ENCODE measurements at places on chromosomes 4 and X.

DNA sequence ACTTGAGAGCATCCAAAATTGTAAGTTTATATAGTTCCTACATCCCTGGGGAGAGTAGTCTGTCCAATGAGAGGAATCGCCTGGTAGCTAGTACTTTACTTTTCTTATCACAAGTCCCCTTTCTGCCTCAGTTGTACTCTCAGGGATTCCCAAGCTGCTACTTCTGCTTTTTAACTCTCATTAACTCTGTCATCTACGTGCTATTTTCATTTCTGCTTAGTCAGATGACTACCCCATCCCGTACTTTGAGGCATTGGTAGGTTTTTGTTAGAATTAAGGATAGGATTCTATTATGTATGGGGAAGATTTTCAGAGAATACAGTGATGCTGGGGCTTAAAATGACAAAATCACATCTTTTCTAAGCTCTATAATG lies 24.7 kb downstream of the RBPJ start:
- DNase-seq, result no peak

DNA sequence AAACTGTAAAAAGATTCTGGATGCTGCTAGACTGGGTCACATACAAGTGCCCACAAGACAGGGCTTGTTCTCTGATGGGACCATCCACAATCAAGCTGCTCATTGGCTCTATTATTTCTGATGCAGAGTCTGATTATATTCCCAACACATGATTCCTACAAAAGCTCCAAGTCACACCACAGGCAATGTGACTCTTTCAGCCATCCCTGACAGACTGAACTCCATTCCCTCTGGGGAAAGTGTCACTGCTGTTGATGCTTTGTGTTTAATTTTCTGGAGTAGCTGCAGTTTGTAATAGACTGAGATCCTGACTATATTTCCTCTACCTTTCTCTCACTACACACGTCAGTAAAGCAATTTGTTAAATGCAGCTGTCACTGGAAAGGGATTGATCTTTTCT lies 55.4 kb upstream of the BCLAF3 start:
- no peak for DNase-seq

GRCh38 chr4:6415031-6415705 lies 57.2 kb downstream of the PPP2R2C start:
- no peak for DNase-seq

DNA sequence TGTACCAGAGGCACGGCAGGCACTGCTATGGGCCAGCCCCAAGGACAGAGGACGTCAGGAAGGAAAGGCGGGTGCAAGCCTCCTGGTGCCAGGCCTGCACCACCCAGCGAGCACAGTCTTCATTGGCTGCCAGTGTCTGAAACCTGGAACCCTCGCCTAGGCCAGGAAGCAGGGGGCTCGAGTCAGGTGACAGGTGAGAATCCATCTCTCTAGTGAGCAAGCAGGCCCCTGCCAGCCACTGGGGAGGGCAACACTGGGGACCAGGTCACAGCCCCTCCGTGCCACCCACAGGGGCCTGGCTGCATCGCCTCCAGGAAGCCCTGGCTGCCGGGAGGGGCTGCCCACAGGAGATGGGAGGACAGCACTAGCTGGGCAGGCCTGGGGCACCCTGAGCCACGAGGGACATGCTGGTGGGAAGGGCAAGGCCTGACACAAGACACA lies 6.9 kb upstream of the HAUS3 start:
- no peak for DNase-seq

GRCh38 chrX:150084496-150085229 lies 146.4 kb upstream of the EOLA2 start:
- DNase-seq, result peak; percentile 60

- DNase-seq, result no peak
Observed at GRCh38 chrX:12617241-12617640, 174.0 kb upstream of the PRPS2 start.

- DNase-seq, result no peak
Observed at GRCh38 chrX:17669458-17669857, 67.8 kb upstream of the SCML1 start.

- DNase-seq, result no peak
Observed at GRCh38 chrX:2546496-2546895, 45.7 kb upstream of the DHRSX start.

DNA sequence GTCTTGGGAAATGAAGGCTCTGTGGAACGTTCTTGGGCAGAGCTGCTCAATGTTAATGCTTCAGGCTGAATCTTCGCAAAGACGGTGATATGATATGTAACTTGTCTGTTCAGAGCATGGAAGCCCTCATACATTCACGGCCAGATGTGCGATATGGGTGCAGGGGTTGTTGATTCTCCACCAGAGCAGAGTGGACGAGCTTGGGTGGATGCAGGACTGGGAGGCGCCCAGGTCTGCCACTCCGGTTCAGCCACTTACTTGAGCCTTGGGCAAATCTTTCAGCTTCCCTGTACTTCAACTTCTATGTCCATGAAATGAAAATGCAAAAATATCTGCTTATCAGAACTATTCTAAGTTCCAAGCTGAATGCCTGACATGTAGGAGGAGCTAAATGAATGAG lies 47.4 kb upstream of the MND1 start:
- DNase-seq, result no peak

DNA sequence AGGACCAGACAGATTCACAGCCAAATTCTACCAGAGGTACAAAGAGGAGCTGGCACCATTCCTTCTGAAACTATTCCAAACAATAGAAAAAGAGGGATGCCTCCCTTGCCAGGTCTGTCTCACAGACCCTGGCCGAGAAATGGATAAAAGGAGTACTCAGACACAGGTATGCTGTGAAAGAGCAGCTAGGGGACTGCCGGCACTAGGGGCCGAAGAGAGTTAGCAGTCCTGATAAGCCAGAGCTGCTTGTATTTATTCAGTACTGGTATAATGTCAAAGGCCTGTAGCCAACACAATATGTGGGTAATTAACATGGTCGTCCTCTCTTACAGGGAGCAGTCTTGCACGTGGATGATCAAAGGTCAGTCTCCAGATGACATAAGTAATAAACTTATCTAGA lies 1042.1 kb upstream of the LCORL start:
- DNase-seq, result no peak

- no peak for DNase-seq
Observed at GRCh38 chrX:108292053-108292452, 146.2 kb downstream of the COL4A6 start.

DNA sequence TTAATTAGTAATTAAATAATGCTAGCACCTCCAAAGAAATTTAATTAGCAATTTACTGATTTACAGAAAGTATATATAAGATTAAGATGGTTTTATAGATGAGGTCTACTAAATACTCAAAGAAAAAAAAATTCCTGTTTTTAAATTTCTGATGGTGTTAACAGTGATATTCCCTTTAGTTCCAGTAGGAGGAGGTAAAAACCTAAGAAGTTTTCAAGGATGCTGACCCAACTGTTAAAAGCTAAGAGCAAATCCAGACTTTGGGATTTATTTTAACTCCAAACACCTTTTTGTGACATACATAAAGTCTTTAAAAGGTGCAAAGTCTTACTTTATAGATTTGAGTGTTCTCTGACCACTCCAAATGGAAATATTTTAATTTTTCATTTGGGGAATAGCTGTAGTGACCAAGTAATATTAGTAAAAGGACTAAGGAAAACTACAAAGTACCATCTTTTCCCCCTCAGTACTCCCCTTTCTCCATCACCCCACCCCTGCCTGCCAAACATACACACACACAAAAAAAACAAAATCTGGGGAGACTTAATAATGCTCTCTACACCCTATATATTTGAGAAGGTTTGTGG lies 34.2 kb upstream of the CSN1S1 start:
- no peak for DNase-seq

DNA sequence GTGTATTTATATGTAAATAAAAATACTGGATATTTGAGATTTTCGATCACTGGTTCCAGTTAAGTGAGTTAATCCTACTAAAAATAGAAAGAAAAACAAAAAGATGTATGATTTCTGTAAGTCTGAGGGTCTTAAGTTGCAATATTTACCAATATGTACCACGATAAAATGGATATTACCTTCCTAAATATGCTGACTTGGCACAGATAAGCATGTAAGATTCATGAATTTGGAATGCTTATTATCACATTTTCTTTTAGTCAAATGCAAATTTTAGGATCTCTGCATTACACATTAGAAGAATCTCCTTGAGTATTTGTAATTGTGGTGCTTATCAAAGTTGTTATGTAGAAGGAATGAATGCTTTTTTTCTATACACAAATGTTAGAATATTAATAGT lies 1018.3 kb upstream of the GRID2 start:
- DNase-seq, result no peak

DNA sequence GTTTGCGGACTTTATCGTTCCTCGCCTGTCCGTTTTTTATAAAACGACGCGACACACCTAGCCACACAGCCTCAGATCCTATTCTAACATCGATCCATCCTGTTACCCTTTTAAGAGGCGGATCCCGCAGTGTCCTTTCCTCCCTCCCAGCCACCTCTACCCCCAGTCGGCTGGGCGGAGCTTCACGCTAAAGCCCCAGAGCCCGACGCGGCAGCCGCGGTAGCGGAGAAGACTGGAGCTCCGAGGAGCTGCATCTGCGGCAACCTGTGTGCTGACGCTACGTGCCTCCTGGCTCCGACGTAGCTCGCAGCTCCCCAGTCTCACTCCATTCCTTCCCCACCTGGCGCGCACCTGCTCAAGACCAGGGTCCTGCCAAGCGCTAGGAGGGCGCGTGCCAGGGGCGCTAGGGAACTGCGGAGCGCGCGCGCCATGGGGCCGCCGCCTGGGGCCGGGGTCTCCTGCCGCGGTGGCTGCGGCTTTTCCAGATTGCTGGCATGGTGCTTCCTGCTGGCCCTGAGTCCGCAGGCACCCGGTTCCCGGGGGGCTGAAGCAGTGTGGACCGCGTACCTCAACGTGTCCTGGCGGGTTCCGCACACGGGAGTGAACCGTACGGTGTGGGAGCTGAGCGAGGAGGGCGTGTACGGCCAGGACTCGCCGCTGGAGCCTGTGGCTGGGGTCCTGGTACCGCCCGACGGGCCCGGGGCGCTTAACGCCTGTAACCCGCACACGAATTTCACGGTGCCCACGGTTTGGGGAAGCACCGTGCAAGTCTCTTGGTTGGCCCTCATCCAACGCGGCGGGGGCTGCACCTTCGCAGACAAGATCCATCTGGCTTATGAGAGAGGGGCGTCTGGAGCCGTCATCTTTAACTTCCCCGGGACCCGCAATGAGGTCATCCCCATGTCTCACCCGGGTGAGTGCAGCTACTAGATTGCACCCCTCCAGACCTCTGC lies at the start of gene RNF128:
TSS of gene RNF128 (plus strand) at position 217 of the 953 bp plus-strand sequence. CDS start at position 430, 213 bp downstream.
- DNase-seq, result peak; percentile 56

GRCh38 chr4:153045111-153045982 lies 109.2 kb downstream of the FHDC1 start:
- DNase-seq, result no peak

DNA sequence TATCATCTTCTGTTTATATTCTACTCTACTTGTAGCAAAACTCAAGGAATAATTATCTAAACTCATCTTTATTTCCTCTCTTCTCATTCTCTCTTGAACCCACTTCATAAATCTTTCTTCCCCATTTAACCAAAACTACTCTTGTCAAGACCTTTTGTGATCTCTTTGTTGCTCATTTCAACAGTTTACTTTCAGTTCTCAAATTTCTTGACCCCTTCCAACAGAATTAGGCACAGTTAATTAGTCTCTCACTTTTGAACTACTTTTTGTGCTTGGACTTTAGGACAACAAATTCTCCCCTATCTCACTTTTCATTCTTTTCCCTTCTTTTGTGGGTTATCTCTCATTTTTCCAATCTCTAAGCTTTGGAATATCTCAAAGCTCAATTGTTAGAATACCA lies 27.4 kb upstream of the CAMK2D start:
- DNase-seq, result no peak

DNA sequence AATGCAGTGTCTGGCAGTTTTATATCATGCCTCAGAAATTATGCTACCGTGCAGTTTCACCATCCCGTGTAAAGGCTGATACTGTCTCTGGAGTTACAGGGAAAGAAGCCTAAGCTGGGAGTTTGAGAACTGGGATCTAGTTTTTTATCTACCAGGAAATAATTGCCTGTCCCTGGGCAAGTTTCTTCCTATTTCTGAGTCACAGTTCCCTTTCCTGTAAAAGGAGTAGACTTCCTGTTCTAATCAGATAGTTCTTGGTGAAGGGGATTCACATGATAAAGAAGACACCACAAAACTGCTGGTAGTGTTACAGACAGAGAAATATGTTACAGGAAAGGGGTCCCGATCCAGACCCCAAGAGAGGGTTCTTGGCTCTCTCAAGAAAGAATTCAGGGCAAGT lies 17.1 kb downstream of the HERC3 start:
- DNase-seq, result no peak

GRCh38 chrX:68177542-68177941 lies 255.8 kb downstream of the OPHN1 start:
- peak; percentile 61 for DNase-seq

DNA sequence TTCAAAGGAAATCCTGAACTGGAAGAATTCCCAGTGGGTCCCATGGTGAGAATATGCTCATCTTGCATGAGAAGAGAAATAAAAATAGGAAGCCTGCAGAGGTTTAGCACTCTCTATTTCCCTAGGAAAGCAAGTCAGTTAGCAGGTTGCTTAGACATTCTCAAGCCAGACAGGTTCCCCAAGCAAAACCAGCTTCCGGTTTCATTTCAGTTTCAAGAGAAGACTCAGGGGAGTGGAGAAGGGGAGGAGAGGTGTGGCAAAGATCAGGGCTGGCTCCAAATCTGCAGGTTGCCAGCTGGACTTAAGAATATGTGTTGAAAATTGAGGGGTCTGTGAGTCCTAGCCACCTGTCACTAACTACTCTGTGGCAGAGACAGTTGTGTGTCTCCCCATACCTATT lies 107.5 kb downstream of the CLNK start:
- no peak for DNase-seq

DNA sequence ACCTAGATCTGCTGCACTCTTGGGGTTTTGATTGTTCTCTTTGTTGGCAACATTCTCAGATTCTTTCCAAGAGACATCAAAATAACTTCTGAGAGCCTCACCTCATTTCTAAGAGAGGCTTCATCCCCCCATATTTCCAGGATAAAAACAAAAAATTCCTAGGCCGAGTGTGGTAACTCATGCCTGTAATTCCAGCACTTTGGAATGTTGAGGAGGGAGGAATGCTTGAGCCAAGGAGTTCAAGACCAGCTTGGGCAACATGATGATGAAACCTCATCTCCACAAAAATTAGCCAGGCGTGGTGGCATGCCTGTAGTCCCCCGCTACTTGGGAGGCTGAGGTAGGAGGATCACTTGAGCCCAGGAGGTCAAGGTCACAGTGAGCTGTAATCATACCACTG lies 477.0 kb downstream of the INPP4B start:
- DNase-seq, result no peak

DNA sequence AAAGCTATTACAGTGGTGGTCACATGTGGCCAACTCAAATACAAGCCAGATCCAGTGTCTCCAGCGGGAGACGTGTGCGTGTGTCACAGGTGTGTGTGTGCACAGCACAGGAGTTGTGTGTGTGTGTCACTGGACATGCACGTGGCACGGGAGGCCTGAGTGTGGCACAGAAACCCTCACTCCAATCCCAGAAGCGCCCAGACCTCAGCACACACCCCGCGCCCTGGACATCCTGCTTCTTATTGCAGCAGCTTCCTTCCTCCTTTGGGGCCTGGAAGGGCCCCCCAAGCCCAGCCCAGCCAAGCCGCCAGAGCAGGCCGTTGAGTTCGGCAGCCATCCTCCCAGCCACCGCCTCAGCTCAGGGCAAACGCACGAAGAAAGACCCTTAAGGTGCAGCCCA lies 37.9 kb downstream of the ACOX3 start:
- no peak for DNase-seq

Data from HCEC 1CT (cell line).